Bronchial epithelial cell (primary cell): ENCODE measurements at places on chromosomes 12 and 14. TPM values are rescaled to one million over a fixed set of nuclear protein-coding genes. Genes with fewer than 3 reads are reported as not detected.

DNA sequence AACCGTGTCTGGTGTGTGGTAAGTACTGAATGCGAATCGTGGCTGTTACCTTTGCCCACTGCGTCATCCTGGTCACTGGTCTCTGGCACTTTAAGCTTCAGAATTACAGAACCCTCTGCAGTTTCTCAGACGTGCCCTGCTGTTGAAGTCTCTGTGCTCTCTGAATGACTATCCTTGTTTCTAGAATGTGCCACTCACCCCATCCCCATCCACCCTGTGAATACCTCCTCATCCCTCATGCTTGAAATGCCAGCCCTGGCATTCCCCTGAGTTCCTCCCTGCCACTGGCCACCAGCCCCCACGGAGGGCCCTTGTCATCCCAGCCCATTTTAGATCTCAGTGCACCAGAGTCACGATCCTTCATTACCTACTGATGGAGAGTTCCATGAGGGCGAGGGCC lies 21.3 kb downstream of the TPCN1 start:
- DNase-seq = no peak

FOXA1 gene
- 4.9 and 5.3 TPM in 2 replicates for total RNA-seq

DNA sequence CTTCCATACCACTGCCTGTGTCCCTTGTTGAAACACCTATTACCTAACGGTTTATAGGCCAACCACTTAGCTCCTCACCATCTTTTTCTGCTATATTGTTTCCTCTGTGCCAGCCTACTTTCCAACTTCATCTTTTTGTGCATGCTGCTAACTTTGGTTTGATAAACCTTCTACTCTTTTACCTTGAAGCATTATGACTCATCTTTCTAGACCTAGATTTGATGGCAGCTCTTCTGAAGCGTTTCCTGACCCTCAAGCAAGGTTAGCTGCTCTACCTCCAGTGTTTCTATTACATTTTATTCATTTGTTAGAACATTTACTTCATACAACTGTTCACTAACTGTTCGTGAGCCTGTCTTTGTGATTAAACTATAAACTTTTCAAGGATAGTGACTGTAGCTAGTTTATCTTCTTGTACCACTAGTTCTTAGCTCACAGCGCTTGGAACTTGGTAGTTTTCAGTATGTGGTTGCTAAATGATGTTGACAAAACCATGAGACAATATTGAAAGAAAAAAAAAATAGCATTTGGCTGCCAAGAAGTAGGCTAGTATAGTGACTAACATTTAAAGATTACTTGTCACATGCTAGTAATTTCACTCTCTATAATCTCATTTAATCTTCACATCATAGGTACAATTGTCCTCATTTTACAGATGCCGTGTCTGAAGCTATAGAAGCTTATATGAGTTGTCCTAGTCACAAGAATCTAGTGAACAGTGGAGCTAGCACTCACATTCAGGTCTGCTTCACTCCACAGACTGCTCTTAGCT lies 79.5 kb downstream of the APAF1 start:
- DNase-seq = no peak

DNA sequence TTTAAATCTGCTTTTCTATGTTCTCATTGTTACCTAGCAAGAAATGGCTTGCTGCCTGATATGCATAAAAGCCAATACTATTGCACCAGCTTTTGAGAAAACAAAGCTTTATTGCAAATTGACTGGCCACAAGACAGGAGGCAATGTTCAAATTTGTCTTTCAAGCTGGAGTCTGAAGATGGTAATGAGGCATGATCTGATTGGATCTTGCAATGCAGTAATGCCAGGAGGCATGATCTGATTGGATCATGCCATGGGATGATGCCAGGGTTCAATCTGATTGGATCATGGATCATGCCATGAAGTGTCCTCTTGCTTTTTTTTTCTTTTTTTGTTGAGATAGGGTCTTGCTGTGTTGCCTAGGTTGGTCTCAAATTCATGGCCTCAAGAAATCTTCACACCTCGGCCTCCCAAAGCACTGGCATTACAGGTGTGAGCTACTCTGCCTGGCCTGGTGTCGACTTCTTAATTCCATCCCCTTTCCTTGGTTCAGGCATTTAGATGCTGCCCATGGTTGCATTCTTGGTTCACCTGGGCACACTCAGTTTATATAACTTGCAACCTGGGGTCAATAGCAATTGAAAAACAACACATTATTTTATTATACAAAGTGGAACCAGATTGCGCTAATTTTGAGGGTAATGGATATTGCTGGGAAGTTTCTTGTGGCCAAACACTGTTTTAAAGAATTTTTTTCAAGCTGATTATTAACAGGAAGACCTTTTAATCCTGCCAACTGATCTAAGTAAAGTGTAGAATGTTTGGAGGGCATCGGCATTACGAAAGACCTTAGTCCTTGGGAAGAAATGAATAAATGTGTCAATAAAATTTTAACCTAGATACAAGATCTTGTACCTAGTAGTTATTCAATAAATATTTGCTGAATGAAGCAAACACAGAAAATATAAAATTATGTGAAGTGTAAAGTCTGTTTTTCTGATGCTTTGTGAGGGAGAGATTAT lies 38.8 kb downstream of the HSD17B6 start:
- DNase-seq = no peak

- DNase-seq = no peak
Observed at GRCh38 chr14:69471436-69471835, 13.1 kb upstream of the PLEKHD1 start.

DNA sequence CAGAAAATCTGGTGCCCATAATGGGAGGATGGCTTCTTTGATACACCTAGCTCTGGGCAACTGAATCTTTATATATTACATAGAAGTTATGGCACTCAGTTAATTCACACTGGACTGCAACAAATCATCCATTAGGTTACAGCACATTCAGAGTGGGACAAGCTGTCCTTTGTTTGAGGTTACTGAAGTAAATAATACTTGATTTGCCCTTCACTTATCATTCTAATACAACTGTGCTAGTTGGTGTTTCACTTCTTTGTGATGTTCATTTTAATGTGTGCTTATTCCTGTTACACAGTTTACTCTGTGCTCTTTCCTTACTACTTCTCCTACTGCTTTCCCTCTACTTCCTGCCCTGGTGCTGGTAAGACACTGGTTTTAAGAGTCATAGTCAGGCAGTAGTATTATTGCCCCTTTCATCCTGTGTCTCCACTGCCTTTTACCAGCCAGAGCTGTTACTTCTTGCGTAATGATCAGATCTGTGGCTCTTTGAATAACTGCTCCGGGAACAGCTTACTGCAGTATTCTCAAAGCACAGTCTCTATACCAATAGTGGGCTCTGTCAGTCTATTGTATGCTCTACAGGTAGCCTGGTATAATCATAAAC lies 36.4 kb upstream of the GXYLT1 start:
- DNase-seq = peak; percentile 10

GRCh38 chr12:92473564-92473963 lies 229.2 kb upstream of the PLEKHG7 start:
- DNase-seq = no peak

DNA sequence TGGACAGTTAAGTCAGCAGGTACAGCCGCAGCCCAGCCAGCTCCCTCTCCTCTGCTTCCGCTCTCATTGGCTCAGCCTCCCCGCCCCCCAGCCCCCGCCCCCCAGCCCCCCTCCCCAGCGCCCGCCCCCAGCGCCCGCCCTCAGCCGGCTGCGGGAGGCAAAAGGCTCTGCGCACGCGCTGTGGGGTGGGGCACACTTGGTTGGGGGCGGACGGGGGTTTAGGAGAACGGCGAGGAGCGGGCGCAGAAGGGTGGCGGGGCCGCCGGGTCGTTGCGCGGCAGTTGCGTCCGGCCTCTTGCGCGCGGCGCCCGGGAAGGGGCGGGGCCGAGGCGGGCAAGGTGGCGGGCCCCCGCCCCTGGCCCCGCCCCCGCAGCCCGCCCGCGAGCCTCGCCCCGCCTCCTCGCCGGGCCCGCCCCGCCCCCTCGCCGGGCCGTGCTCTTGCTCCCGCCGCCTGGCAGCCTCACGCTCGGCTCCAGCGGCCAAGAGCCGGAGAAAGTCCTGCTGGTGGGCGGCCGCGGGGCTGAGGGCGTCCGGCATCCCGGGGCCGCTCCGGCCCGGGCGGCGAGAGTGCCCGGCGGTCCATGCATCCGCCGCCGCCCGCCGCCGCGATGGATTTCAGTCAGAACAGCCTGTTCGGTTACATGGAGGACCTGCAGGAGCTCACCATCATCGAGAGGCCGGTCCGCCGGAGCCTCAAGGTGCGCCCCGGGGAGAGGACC lies at the start of gene PPP4R4:
TSS of gene PPP4R4 (plus strand) at position 438 of the 719 bp plus-strand sequence. CDS start at position 582, 144 bp downstream.
- DNase-seq = peak; percentile 65

B4GALNT1 gene
- total RNA-seq = 0.13 TPM in 1 of 2 replicates, not detected in the other

FMNL3 gene
- 2.2 and 2.6 TPM in 2 replicates for total RNA-seq

TPCN1 gene
- total RNA-seq = 9.0 and 11.3 TPM in 2 replicates

DNA sequence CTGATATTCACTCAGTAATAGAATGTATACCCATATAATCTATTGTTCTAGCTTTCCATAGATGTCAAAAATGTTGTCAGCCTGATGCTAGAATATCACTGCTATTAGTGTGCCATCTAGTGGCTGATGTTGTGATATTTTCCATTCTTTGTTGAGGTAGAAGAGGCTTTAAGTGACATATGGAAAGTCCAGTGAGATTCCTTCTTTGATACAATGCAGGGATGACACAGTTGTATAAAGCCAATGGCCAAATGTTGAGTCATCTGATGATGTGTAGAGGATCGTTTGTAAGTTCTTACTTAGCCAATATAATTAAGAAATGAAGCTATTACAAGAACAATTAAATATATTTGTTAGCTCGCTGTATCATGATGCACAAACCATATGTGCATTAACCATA lies 58.1 kb upstream of the PCED1B start:
- peak; percentile 95 for DNase-seq

SMOC1 gene
- total RNA-seq = 10.8 and 16.3 TPM in 2 replicates

DNA sequence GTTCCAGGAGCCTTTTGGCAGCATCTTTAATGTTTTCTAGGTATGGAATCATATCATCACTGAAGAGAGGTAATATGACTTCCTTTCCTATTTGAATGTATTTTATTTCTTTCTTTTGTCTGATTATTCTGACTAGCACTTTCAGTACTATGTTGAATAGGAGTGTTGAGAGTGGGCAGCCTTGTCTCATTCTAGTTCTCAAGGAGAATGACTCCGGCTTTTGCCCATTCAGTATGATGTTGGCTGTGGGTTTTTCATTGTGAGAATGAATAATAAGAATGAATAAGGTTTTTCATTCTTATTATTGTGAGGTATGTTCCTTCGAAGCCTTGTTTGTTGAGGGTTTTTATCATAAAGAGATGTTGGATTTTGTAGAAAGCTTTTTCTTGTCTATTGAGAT lies 98.9 kb downstream of the GPHN start:
- DNase-seq = no peak

DNA sequence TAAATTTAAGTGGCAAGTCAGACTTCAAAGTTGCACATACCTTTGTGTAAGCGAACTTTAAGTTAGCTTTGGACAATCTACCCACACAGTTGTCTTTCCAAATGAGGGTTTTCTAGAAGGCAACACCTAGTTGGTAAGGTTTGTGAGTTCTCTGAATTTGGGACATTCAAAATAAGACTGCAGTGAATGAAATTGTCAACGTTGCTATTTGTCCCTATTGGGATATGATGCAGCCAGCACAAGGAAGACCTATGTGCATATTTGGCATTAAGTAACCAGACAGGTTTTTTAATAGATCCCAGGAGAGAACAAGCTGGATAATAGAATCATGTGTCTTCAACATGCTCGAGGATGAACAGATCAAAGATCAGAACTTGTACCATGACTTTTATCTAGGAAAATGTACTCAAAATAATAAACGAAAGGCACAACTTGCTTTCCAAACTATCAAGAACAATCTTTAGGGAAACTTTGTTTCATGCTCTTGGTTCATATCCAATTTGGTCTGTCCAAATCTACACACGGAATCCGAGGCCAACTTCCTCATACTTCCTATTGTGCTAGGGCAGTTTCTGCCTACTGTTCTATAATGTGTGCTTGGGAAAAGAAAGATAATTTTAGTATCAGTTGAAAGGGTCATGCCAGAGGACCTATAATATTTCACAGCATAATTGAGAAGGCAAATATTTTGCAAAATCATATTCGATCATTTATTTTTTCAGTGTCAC lies 284.2 kb upstream of the SOX5 start:
- DNase-seq = no peak

KCNJ8 gene
- total RNA-seq = under 0.01 TPM in 1 of 2 replicates, not detected in the other

DNA sequence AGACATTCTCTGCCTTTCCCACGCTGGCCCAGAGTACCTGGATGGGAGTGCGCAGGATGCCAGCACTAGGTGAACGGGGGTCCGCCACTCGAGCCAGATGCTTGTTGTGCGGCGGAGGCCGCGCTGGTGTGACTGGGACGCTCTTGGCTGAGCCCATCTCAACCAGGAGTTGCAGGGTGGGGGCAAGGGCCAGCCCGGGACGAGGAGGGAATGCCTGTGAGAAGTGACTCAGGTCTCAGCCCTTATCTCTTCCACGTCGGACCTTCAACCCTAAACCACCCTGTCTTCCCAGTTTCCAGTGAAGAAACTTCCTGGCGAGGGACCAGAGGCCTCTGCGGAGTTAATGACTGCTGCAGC lies 312 bp downstream of the CDCA3 start:
- DNase-seq = no peak

DNAI7 gene
- 0.13 TPM in 1 of 2 replicates, not detected in the other for total RNA-seq

PRR13 gene
- total RNA-seq = 29.0 and 40.5 TPM in 2 replicates

DNA sequence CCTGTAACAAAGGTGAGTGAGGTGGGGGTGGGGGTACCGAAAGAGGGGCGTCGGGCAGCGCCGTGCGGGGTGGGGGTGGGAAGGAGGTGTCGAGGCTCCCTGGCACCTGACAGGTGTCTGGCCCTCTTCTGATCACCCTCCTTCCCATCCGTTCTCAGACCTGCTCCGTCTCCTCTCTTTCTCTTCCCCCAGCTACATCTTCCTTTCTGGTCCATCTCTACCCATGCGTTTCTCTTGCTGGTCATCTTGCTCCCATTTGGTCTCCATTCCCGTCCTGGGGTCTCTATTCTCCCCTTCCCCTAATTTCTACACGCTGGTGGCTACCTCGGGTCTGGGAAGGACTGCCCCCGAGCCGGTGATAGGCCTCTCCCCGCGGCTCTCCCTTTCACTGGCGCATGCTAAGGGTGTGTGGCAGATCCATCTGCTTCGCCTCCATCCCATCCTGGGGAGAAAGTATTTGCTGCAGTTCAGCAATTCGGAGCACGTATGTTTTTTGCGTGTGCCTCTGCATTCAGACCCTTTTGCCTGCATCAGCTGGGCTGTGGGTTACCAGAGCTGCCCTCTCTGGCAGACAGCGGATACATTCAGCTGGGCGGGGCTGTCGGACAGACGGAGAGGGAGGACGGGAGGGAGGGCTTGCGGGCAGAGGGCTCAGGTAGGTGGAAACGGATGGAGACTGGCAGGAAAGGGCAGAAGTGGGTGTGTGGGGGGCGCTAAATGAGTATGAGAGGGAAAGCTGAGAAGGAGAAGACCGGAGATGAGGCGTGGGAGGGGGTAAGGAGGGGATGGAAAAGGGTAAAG lies 730 bp downstream of the CLSTN3 start:
- DNase-seq = peak; percentile 43

- peak; percentile 10 for DNase-seq
Observed at GRCh38 chr14:21454843-21455544, 929 bp downstream of the CHD8 start.

NKX2-1 gene
- 4.1 and 6.6 TPM in 2 replicates for total RNA-seq

DNA sequence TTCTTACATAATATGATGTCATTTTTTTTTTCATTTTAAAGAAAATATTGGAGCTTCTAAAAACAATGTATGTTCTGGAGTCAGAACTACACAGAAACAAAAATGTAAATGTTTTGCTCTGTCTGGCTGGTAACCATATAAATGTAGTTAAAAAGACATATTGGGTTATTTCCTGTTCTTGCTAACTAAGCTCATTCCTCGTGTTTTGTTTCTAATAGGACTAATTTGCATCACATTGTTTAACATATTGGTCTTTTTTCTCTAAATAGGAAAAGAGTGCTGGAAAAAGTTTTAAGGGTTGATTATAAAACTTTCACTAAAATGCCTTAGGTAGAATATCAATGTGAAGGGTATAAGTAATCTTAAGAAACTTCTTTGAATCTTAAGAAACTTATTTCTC lies 221.3 kb downstream of the SLC6A15 start:
- DNase-seq = no peak
